Daoy (cell line): ENCODE measurements at places on chromosomes 7 and 10.

DNA sequence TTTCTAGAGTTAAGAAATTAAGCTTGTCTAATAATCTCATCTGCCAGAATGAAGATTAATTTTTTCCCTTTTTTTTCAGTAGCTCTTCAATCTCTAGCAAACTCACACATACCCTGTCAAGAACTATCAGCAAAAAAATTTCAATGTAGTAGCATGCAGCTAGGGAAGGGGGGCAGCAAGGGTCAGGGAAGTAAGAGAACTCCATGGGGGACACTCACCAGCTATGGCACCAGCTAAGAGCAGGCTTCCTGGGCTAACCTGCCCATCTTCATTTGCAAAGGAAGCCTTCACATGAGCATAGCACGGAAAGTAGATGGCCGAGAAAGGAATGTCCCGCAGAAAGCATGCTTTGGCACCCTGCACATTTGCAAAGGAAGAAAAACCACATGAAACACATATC is 190.4 kb downstream of the SLC25A13 start:
- DNase-seq: no peak

DNA sequence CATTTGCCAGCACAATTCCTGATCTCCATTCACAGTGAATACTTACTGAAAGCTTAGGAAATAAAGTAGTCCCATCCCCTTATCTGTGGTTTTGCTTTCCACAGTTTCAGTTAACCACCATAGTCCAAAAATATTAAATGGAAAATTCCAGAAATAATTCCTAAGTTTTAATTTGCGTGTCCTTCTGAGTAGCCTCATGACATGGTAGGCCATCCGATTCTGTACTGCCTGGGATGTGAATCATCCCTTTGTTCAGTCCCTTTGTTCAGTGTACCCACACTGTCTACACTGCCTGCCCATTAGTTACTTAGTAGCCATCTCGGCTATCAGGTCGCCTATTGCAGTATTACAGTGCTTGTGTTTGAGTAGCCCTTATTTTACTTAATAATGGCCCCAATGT is 14.2 kb downstream of the RAB11FIP2 start:
- DNase-seq: no peak

- DNase-seq: no peak
Observed at GRCh38 chr10:13457958-13458686, 70.7 kb downstream of the BEND7 start.

- peak; percentile 65 for DNase-seq
Observed at GRCh38 chr7:54802841-54803240, 43.8 kb upstream of the SEC61G start.

DNA sequence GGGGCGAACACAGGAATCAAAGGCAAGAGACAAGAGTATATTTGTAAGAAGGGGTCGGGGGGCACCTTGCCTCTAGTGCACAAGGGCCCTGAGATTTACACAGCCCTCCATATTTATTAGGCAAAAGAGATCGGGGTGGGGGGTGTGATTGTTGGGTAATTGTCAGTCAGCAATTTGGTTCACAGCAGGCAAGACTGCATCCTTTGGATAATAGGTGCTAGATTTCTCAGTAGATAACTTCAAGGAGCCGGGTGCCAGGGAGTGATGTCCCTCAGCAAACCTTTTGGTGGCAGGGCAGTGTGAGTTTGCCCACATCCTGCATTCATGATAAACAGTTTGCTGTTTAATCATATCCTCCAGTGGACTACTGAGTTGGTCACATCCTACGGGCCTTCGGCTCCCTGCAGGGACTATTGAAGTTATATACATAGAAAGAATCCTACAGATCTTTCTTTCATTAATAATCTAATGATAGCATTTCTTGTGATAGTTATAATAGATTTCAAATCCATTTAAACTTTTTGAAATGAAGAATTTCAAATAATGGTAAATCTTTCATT is 178.5 kb downstream of the GNAI1 start:
- DNase-seq: no peak

DNA sequence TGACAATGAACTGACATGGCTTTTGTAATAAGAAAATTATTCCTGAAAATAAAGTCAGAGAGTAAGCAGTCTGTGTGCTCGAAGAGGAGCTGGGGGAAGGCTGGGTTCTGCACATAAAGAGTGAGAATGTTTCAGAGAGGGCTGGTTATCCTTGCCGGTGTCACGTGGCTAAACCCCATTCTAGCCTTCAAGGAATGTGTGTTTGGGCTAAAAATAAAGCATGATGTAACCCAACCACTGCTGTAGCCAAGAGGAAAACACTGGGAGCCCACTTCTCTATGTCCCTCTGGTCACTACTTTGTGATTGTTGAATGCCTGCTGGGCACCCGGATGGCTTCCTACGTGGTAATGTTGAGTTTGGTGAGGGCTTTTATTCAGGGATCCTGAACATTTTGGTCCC is 23.5 kb downstream of the WDFY4 start:
- no peak for DNase-seq
